Stimulated activated CD4-positive, alpha-beta T cell treated with anti-CD3 and anti-CD28 coated beads, Interleukin-4, amount 100 ng/mL, for 48 hours (primary cell): ENCODE measurements at places on chromosomes 5 and 9.

DNA sequence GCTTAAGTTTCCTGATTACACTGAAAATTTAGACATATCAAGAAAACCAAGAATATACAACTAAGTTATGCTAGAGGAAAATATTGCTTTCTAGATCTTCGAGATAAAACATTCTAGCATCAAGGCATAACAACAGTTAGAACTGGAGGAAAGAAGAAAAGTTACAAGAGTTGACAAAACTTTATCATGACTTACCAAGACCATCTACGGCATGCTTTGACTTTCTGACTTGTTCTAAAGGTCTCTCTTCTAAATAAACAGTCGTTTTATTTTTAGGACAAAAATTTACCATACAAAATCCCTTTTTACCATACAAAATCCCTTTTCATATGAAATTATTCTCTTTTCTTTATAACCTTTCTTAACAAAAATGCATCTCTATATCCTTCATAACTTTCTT lies 1110.1 kb upstream of the CDH10 start:
- no peak for DNase-seq

GRCh38 chr9:136856079-136856476 lies 3.9 kb downstream of the MAMDC4 start:
- DNase-seq = no peak

- DNase-seq = no peak
Measured at GRCh38 chr9:111728143-111728542, 66.6 kb downstream of the SHOC1 start.

- DNase-seq = no peak
Measured at GRCh38 chr9:110842986-110843385, 174.4 kb downstream of the MUSK start.

DNA sequence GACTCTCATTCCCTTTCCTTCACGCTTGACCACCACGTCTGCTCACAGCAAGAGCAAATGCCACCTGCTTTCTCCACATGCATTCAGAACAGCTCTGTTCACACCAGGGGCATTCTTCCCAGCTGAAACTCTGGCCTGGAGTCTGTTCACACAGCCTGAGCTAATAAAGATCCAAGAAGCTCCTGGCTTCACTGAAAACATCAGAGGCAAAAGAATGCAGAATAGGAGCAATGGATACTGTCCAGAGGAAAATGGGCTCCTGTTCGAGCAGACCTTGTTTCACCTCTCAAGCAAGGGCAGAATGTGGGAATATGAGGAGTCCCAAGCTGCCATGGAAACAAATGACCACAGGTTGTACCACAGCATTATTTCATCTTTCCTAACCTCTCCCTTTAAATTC lies 402.7 kb upstream of the TNC start:
- no peak for DNase-seq

GRCh38 chr9:134123764-134124128 lies 12.1 kb upstream of the WDR5 start:
- DNase-seq = no peak

DNA sequence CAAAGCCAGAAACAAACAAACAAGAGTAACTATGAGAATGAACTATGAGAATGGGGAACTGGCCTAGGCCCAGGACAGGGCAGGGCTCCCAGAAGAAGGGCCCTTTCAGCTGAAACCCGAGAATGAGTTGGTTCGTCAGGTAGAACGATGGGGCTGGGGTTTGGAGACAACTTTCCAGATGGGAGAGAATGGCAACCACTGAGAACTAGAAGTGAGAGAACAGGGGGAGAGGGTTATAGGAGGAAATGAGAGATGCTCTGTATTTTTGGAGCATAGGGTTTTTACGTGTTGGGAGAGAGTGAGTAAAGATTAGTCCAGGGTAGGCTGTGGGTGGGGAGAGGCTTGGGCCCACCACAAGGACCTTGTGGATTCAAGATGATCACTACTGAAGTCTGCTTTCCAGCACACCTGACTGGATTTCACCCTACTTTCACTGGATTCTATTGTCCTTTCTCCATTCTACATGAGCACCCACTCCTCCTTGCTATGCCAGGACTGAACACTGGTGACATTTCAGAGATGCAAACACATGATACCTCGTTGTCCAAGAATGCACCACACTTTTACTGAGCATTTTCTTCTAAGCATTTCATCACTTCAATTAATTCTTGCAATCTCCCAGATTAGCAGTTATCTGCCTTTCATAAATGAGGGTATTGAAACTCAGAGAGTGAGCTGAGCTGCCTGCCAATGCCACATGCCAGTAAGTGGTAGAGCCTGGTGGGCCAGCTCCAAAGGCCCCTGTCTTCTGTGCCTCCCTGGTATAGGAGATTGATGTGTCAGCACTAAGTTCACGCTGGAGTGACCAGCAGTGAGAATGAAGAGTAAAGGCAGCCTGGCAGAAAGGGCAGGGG lies 3.2 kb upstream of the TMEM268 start:
- DNase-seq = no peak

DNA sequence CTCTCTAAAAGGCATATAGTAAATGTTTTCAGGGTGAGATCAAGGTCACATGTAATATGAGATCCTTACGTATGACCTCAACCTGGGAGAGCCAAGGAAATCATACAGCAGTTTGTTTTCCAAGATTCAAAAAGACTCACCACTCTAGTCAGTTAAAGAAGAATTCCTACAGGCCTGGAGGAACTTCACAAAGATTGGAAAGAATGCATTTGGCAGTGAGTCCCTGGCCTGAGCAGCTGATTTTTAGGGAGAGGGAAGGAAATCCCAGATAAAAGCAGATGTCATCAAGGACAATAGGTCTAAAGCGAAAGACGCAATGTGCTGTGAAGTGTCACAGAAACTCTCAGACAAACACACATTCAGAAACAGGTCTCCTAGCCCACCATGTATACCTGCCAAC lies 424.0 kb upstream of the ZNF462 start:
- DNase-seq = no peak

DNA sequence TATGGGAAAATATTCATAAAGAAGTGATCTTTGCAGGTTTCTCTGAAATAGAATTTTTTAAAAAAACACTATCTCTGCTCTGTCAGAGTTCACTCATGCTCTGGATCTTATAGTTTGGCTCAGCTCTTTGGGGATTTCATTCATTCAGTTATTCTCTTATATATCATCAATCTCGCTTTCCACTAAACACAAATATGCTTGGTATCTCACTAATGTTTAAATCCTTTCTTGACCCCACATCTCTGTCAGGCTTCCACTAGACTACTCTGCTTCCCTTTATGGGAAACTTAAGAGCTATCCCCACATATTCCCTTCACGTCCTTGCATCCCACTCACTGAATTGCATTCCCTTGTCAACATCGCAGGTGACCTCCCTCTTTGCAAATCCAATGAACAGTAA lies 396.1 kb downstream of the ENC1 start:
- DNase-seq = no peak

GRCh38 chr5:80615266-80615914 lies 39.1 kb upstream of the MSH3 start:
- no peak for DNase-seq

- DNase-seq = no peak
Measured at GRCh38 chr9:77210116-77210515, 32.8 kb downstream of the VPS13A start.

DNA sequence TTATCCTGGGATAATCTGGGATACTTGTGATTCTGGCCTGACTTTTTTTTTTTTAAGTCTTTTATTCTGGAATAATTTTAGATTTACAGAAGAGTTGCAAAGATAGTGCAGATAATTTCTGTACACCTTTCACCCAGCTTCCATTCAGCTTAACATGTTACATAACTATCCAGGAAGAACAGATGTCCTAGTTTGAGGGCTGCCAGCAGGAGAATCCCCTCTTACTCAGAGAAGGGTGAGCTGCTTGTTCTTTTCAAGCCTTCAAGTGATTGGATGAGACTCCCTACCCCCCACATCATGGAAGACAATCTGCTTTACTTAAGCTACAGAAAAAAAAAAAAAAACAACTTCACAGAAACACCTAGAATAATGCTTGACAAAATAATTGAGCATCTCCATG lies 254.2 kb downstream of the TRIM32 start:
- DNase-seq = no peak

GRCh38 chr5:166505544-166505943 lies 1785.9 kb upstream of the WWC1 start:
- DNase-seq = no peak

GRCh38 chr5:169795338-169795737 lies 158.3 kb downstream of the DOCK2 start:
- no peak for DNase-seq

DNA sequence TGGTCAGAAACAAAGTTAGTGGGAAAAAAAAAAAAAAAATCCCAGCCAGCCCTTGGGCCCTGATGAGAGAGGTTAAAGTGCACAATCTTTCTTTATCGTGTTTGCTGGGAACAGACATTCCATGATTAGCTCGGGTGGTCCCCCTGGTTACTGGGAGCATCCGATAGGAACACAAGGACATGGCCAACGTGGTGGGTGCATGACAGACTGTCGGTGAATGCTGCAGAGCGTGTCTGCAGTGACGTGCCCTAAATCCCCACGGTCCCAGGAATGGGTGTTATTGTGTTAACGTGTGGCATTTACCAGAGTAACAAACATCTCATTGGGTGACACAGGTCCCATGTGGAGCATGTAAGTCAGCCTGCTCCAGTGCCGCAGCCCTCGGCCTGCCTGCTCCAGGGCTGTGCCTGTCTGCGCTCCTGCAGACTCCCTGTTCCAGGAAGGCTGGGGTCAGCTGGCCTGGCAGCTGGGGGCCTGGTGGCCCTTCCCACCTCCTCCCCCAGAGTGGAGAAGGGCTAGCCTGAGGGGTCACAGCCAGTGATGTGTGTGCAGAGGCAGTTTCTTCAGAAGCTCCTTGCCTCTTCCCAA lies 34.3 kb upstream of the TBC1D2 start:
- DNase-seq = no peak

- no peak for DNase-seq
Measured at GRCh38 chr9:86486891-86487837, 133.0 kb upstream of the TUT7 start.

GRCh38 chr9:78668148-78668832 lies 371.4 kb downstream of the PSAT1 start:
- no peak for DNase-seq

GRCh38 chr5:134553821-134554267 lies 28.4 kb downstream of the JADE2 start:
- DNase-seq = no peak
